ENCODE measurements at places on chromosomes 3 and 15. TPM values are rescaled to one million over a fixed set of nuclear protein-coding genes. Genes with fewer than 3 reads are reported as not detected.

Gene FYCO1
- 13.8 TPM for total RNA-seq

Gene TMEM266
- total RNA-seq, result not detected

Gene DNAH1
- 1.2 TPM for total RNA-seq

Gene CMTM8
- not detected for total RNA-seq

Gene DPPA4
- total RNA-seq, result 0.53 TPM

Gene WDR49
- not detected for total RNA-seq

Gene GOLGA6B
- total RNA-seq, result not detected

Gene SCAANT1
- not detected for total RNA-seq

Gene ARL14
- not detected for total RNA-seq

Gene C3orf62
- 3.0 TPM for total RNA-seq

Gene CILP
- not detected for total RNA-seq

Gene INSYN1
- not detected for total RNA-seq

Gene NR2E3
- not detected for total RNA-seq

Gene GOLGA6L7
- total RNA-seq, result 0.11 TPM

Gene LACTB
- 8.4 TPM for total RNA-seq

Gene THAP10
- 0.13 TPM for total RNA-seq

Gene CLCN2
- total RNA-seq, result 13.5 TPM

Gene BTD
- 7.5 TPM for total RNA-seq

Gene CLDN18
- 0.11 TPM for total RNA-seq

Gene ACSBG1
- 3.3 TPM for total RNA-seq

Gene DISP2
- 0.89 TPM for total RNA-seq

All from K562 (cell line).